NCI-H2081 (cell line): ENCODE measurements at places on chromosomes 12 and 14.
A peak's percentile ranks its signal among the peaks of the same experiment; 100 is the strongest.

- no peak for DNase-seq
Observed at GRCh38 chr12:116293687-116294453, 16.4 kb upstream of the MED13L start.

GRCh38 chr14:53016491-53016890, 65.6 kb upstream of the FERMT2 start:
- no peak for DNase-seq

- no peak for DNase-seq
Observed at GRCh38 chr12:106754331-106754730, 20.2 kb upstream of the RIC8B start.

- DNase-seq, result peak; percentile 7
Observed at GRCh38 chr12:31369712-31370521, 44.0 kb upstream of the SINHCAF start.

DNA sequence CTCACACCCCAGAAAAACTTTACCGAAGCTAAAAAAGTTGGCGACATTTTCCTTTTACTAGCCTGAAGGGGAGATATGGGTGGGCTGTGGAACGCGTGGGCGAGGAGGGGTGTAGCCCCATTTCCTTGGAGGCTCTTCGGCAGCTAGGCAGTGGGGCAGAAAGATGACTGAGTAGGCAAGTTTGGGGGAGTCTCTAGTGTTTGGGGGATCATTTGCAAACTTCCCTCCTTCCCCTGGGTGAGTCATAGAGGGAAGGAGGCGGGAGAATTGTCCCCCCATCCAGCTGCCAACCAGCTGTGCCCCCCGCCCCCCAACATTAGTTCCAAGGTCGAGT, 2.3 kb downstream of the GLI1 start:
- DNase-seq, result no peak

DNA sequence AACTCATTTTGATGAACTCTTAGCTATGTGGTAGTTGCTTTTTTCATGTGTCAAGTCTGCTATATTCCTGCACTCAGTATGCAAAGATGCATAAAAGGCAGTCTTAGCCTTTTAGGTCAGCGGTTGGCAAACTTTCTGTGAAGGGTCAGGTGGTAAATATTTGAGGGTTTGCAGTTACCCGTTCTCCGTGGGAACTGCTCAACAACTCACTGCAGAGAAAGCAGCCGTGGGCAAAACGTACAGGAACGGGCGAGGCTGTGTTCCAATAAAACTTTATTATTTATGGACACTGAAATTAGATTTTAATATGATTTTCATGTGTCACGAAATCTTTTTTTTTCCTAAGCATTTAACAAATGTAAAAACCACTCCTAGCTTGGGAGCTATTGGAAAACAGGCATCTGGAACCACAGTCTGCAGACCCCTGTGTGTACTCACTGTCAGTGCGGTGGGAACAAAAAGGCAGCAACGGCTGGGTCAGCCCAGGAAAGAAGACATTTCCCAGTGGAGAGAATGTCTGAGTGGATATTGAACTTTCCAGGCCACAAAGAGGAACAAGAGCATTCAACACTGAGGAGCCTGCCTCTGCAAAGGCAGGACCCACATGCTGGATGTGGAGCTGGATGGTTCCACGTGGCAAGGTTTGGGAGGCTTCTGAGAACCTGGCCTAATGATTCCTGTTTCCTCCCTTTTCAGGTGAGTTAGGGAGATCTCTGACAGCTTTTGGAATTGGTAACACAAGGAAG, 3.5 kb upstream of the ACACB start:
- DNase-seq, result no peak

DNA sequence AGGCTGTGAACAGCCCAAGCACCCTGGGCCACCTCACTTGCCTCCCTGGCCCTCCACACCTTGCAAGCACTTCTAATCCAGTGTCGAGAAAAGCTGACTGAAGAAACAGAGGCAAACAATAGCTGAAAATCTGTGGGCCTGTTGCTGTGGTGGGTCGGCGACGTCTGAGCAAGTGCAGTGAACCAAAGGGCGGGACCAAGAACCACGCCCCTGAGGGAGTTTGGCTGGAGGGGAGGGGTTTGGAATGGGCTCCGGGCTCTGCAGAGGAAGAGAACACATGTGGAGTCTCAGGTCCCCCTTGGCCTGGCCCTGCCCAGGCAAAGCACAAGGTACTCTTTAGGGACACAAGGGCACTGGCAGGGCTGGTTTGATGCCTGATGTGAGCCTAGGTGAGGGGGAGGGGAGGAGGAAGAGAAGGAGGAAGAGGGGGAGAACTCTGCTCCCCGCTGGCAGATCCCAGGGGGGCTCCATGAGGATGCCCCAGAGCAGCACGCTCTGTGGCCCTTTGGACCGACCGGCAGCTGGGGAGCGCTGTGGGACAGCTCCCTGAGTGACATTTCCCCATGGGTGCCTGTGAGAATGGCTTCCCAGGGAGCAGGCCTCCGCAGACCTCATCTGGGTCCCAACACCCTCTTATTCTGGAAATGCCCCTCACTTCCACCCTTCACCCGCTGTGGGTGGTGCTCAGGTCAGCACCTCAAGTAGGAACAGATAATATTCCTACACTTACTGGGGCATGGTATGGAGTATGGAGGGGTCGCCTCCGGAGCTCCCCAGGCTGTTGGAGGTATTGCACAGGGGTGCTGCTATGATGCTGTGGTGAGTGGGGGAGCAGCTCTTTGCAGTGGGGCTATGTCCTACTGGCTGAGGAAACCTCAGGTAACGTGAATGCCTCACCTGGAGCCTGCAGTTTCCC, 85.5 kb downstream of the CPSF2 start:
- no peak for DNase-seq

- no peak for DNase-seq
Observed at GRCh38 chr14:61482348-61483206, 161.2 kb downstream of the PRKCH start.

DNA sequence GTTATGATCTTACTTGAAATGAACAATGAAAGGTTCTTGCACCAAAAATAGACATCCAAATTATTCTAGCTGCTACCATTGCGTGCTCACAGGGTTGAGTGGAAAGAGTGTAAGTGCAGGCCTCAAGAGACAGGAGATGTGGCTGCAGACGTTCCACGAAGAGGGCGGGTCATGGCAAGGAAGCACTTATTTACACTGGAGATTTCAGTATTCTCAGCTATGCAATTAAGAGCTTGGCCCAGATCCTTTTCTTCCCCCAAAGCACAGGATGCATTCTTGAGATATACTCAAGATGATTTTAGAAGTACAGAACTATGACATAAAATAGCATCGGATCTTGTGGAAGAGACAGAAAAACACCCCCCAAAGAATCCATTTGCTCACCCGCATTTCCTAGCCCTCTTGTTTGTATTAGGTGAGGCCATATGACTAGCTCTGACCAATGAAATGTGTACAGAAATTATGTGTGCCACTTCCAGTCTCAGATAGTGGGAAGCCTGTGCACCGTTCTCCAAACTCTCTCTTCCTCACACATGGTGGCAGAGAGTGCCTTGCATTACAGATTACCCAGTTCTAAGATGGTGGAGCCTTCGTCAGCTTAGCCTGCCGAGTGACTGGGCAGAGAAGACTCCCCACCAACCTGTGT, 261.4 kb downstream of the TTC8 start:
- no peak for DNase-seq

- DNase-seq, result no peak
Observed at GRCh38 chr12:92593734-92594402, 108.9 kb upstream of the PLEKHG7 start.

DNA sequence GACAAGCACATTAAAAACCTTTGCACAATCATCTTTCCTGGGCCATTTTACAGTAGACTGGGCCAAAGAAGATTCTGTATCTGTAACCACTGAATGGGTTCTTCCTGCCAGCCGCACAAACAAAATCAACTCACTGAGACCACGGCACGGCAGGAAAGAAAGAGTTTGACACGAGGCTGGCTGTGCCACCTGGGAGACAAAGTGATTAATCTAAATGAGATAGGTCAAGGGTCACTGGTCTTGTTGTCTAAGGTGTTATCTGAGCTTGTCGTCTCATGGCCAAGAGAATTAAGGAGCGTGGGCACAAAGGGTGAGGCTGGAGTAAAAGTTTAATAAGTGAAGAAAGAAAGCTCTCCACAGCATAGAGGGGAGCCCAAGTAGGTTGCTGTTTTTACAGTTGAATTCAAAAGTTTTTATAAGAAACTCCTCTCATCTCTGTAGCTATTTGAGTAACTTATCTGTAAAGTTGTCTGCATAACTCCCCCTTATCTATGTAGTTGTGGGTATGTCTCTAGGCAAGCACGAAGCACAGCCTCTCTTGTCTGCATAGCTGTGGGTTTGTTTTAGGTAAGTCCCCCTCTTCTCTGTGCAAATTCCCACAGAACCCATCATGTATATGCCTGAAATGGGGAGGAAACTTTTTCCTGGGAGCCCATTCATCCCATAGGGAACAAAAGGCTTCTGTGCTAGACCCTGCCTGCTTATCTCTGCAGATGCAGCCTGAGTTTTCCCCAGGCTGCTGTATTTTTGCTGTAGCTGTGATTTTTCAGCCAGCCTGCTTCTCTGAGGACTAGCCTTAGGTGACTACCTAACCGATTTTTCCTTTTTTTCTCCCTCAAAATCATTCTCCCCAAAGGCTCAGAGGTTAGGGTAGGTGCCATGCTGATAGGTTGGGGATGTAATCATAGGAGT, 1314.6 kb upstream of the TMEM132C start:
- DNase-seq, result no peak

DNA sequence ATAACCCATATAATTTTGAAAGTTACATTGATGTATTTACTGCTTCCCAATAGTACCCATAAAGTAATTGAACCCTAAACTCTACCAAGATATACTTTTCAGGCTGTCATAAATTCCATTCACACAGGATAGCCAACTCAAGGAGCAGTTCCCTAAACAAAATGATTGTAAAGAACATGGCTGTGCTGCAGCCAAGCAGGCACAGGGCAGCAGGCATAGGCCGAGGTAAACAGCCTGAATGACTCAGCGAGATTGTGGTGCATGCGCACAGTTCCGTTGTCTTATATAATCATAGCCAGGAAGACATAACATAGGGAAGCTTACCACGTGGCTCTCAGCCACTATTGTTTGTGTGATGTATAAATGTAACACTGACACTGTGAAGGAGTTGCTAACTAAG, 344.9 kb downstream of the FSCB start:
- DNase-seq, result no peak

GRCh38 chr12:712172-712863, 40.1 kb upstream of the WNK1 start:
- peak; percentile 57 for DNase-seq

- DNase-seq, result no peak
Observed at GRCh38 chr12:19437996-19438395, 1.3 kb upstream of the AEBP2 start.

DNA sequence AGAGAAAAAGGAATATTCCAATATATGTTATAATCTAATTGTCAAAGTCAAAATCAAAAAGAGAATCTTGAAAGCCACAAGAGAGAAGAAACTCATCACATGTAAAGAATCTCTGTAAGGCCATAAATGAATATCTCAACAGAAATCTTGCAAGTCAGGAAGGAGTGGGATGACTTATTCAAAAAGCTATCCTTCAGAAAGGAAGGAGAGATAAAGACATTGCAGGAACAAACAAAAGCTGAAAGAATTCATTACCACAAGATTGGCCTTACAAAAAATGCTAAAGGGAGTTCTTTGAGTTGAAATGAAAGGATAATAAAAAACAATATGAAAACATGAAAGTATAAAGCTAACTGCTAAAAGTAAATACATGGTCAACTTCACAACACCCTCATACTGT, 286.8 kb downstream of the LRIG3 start:
- DNase-seq, result no peak

DNA sequence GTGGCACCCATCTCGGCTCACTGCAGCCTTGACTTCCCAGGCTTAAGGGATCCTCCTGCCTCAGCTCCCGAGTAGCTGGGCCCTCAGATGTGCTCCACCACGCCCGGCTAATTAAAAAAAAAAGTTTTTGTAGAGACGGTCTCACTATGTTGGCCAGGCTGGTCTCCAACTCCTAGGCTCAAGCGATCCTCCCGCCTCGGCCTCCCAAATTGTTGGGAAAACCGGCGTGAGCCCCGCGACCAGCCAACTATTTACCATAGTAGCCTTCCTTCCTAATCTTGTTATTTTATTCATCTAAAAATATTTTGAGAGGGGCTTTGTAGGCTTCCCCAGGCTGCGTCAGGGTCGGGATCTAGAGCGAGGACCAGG, 25.4 kb upstream of the YY1 start:
- DNase-seq, result no peak

DNA sequence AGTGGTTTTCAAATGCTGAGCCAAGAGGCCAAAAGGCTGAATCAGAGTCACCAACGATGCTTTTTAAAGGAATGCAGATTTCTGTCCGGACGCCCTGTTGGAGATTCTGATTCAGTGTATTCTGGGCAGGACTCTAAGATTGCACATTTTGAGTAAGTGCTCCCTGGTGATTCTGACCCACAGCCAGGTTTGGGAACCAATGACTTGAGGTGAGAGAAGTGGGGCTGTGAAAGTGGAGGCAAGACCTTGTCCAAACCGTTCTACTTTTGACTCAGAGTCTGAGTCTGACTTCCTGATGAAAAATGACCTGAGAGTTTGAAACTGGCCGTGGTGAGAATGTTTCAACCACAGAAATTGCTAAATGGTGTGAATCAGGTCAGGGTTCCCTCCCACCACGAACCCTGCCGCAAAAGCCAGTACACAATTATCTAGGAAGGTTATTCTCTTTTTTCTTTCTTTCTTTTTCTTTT, 90.2 kb downstream of the NTN4 start:
- DNase-seq, result no peak

DNA sequence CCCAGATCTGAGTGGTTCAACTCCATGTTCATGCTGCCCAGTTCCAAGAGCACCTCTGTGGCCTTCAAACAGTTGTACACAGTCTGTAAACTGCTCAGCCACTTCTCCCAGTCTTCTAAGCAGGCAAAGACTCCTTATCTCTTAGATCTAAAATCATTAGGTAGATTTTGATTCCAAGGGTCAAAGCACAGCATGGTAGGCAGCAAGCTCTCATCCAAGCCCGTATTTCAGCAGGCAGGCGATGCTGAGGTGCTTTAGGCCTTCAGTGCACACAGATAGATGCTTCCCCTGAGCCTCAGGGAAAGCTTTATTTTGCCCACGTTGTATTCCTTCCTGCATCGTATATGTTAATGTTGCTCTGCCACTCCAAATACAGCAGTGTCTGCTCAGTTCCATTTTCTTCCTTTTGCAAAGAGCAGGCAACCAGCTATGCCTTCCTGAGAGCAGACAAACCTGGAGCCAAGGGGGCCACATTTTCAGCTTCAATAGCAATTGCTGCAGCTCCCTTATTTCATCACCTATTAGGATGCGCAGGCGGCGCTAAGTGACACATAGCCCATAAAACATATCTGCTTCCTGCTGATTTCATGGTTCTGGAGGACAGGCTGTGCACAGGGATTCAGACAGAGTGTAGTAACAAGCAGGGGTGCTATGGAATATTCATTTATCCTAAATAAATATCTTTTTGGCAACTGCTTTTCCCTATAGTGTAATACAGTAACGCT, 67.5 kb downstream of the ETV6 start:
- DNase-seq, result peak; percentile 19

DNA sequence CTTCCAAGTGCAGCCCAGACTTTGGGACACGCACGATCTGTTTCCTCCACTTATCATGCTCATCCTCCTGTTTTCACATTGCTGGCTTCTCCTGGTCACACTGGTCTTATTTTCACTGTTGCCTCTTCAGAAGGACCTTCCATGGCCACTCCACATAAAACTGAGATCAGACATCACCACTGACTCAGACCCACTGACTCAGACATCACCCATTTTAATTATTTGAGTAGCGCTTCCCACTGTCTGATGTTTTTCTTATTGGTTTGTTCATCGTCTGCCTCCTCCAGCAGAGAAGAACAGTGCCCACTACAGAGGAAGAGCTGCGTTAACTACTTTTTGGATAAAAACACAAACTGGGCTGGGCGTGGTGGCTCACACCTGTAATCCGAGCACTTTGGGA, 270.5 kb upstream of the PWP1 start:
- DNase-seq, result no peak
